ENCODE measurements at places on chromosomes 1 and 21. TPM values are rescaled to one million over a fixed set of nuclear protein-coding genes. Genes with fewer than 3 reads are reported as not detected.

DNA sequence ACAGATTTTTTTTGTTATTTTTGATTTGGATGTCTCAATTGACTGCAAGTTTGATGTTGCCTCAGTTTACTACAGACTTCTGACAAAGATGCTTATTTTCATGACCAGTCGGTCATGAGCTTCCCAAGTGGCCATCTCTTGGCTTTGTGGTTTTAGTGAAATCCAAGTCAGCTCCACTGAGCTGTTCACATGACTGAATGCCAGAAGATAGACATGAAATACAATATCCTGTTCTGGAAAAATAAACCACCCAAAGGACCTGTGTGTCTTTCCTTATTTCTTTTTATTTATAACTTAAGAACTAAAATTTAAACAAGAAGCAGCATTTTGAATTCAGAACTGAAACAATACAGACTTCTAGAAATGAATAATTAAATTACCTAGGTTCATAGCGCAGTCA, 89.3 kb downstream of the HMCN1 start:
- no peak for DNase-seq

- DNase-seq, result no peak
These were observed 1.1 kb upstream of the NENF start for GRCh38 chr1:212431644-212432043.

DNA sequence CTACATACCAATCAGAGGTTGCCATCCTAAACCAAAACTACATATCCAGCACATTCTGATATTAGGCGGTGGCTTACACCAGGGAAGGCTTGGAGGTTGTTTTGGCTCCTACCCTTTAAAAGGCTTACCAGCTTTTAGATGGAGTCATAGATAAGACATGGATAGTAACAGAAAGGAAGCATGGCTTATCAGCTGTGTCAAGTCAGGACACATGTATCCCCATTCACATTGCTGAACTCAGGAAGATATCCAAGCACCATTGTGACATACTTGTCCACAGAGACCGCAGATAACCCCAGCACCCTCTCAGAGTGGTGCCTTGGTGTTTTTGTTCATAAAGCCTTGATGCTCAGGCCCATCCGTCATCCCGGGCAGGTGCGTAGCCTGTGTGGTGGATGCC, 39.7 kb downstream of the ADARB1 start:
- no peak for DNase-seq

DNA sequence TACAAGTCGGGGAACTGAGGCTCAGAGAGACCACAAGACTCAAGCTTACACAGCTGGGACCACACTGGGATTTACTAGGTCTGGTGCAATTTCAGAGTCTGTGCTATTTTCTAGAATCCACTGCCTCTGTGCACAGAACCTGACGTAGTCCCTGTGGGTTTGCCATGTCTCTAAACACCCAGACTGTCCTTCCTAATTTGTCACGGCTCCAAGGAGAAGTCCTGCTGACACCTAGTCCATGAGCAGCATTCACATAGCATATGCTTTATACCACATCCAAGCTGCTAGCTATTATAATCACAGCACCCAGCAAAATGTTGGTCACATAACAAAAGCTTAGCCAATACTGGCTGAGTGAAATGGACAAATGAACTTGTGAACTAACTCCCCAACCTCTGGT, 79.0 kb upstream of the HMGB4 start:
- no peak for DNase-seq

GRCh38 chr1:195218428-195219212, 1389.6 kb downstream of the KCNT2 start:
- DNase-seq, result no peak

GRCh38 chr21:33367309-33367973, 35.8 kb upstream of the IFNGR2 start:
- DNase-seq, result no peak

DNA sequence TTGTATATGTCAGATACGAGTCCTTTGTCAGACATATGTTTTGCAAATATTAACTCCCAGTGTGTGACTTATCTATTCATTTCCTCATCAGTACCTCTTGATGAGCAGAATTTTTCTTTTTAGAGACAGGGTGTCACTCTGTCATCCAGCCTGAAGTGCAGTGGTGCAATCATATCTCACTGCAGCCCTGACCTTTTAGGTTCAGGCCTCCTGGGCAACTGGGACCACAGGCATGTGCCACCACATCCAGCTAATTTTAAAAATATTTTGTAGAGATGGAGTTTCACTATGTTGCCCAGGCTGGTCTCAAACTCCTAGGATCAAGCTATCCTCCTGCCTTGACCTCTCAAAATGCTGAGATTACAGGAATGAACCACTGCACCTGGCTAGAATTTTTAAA, 93.0 kb downstream of the HLCS start:
- no peak for DNase-seq

DNA sequence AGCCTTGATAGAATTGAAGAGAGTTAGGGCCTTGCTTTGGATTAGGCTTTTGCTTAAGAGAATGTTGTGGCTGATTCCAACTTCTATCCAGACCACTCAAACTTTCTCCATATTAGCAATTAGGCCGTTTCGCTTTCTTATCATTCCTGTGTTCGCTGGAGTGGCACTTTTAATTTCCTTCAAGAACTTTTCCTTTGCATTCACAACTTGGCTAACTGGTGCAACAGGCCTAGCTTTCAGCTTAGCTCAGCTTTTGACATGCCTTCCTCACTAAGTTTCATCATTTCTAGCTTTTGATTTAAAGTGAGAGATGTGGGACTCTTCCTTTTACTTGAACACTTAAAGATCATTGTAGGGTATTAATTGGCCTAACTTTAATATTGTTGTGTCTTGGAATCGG, 183.6 kb upstream of the L1TD1 start:
- DNase-seq, result no peak

GRCh38 chr21:34852448-34852847, 183.7 kb downstream of the CLIC6 start:
- no peak for DNase-seq

DNA sequence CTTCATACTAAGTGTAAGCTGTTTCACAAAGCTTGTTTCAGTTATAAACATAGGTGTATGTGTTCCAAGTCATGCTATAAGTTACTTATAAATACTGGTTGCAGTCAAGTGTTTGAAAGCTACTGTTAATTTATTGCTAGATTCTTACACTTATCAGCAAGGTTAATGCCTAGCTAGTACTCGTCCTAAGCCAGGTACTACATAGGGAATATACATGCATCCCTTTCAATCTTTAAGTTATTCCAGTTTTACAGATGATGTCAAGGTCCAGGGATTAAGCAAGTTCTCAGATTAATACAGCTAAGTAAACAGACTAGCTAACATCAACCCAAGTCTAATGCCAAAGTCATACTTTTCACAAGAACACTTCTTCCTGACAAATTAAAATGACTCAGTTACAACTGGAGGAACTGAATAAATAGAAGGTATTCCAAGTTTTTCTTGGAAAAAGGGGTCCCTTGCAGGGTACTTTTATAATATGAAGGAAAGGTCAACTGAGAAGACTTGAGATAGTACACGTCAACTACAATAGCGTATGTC, 652.2 kb upstream of the USP24 start:
- DNase-seq, result no peak

DNA sequence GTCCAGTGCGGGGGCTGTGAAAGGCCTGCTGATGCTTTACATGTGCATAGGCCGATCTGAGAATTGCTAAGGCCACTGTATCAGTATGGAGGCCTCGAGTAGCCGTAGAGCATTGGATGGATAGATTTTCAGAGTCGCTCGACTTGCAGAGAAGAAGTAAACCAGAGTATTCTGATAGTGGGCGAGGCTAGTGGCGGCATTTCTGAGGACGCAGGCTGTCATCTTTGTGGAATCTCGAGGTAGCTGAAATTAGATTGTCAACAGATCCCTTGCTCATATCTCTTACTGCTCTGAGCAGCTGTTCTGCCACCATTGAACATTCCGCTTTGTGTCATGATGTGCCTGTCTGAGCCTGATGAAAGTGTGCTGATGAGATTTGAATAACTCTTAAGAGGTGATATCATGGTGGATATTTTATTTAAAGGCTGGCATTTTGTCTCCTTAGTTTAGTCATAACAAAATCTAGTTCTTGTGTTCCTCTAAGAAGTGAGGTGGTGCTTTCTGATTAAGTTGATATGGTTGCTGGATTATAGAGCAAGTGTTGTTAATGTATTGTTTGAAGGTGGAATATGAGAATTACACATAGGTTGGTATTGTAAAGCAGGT, 1.5 kb downstream of the KIF1B start:
- no peak for DNase-seq

DNA sequence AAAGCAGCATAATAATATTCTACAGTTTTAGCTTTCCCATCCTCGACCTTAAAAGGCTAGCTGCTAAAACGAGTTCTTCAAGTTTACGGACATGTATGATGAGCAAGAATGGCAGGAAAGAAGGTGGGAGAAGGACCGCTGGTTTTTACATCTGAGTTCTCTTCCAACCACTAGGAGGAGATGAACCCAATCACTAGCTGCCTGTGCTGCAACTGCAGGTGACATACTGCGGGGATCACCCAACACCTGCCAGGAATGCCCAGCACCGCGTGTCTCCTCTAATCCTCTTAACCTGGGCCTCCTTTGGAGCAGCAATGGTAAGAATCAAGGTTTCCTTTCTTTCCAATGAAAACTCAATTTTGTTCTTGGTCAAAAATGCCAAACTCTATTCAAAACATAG, 23.5 kb downstream of the TOR3A start:
- no peak for DNase-seq

GRCh38 chr1:53061123-53061858, 722 bp upstream of the PODN start:
- DNase-seq, result no peak

GRCh38 chr1:168320800-168321450, 40.2 kb downstream of the TBX19 start:
- DNase-seq, result no peak

DNA sequence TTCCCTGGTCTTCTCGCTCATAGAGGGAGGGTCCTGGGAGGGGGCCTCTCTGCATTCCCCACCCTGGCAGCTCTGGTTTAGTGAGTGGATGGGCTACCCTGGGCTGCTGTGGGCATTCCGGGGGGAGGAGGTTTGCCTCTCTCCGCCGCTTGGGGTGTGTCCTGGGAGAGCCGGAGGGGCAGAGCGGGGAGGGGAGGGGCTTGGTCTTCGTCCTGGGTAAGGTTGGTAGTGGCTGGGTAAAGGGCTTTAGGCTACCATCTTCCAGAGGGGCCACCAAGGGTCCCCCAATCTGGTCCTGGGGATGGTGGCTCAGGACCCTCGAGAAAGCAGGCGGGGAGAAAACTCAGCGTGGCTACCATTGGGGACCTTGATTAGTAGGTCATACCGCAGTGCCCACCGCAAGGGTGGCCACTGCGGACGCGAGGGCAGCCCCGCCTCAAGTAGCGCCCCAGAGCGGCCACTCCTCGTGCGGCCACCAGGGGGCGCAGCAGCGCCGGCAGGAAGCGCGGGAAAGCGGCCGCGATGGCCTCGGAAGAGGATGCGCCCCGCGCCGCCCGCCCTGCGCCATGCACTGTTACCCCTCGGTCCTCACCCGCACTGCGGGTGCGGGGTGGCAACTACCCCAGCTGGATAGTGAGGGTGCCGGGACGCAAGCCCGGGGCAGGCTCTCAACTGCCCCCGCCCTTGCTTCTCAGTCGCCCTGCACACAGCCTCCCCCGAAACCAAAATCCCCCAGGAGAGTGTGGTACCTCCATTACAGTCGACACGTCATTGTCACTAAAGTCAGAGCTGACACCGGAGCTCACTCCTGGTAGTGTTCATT, 44.1 kb upstream of the SLC25A33 start:
- DNase-seq, result peak; percentile 66

AKNAD1 gene
- total RNA-seq, result not detected

CFAP74 gene
- total RNA-seq, result not detected

NBPF10 gene
- 5.6 TPM for total RNA-seq

LSM10 gene
- 31.1 TPM for total RNA-seq

LRRC8C gene
- total RNA-seq, result 52.4 TPM

SPEN gene
- total RNA-seq, result 73.8 TPM

CFHR4 gene
- not detected for total RNA-seq

ABCA4 gene
- total RNA-seq, result not detected

CLSTN1 gene
- 86.3 TPM for total RNA-seq

Measured in T-helper 17 cell (primary cell).